ENCODE measurements at places on chromosomes 6 and 20.

DNA sequence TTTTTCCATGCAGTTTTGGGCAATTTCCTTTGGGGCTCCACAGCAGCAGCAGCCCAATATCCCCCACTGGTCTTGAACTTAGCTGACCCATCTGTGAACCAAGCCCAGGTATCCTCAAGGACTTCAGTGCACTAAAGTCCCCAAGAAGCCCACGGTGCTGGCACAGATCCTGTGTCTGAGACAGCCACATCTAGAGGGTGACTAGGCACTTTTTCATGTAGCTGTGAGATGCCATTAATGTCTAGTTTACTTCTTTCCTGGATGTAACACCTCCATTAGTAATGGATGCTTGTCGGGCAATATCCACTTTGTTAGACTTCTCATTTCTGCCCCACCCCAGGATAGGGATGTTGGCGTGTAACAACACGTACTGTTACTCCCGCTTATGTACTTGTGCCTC lies 176.2 kb upstream of the PROKR2 start:
- no peak for DNase-seq

DNA sequence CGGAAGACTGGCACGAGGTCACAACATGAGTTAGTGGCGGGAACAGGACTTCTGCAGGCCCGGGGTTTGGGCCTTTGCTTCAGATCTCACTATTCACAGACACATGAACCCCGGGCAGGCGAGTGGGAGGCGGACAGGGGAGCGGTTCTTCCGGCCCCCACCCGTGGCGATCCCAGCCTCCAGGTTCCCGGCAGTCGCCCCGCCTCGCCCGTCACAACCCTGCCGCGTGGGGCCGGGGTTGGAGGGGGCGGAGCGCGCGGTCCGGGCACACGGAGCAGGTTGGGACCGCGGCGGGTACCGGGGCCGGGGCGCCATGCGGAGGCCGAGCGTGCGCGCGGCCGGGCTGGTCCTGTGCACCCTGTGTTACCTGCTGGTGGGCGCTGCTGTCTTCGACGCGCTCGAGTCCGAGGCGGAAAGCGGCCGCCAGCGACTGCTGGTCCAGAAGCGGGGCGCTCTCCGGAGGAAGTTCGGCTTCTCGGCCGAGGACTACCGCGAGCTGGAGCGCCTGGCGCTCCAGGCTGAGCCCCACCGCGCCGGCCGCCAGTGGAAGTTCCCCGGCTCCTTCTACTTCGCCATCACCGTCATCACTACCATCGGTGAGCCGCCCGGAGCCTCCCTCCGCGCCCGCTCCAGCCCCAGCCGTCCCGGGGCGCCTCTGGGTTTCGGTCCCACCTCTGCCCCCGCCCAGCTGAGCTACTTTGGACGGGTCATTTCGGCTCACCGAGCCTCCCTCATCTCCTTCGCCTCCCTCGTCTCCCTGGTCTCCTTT lies at the start of gene KCNK15:
TSS of gene KCNK15 (plus strand) at position 268 of the 769 bp plus-strand sequence. CDS start at position 314, 46 bp downstream.
- DNase-seq: peak; percentile 67

DNA sequence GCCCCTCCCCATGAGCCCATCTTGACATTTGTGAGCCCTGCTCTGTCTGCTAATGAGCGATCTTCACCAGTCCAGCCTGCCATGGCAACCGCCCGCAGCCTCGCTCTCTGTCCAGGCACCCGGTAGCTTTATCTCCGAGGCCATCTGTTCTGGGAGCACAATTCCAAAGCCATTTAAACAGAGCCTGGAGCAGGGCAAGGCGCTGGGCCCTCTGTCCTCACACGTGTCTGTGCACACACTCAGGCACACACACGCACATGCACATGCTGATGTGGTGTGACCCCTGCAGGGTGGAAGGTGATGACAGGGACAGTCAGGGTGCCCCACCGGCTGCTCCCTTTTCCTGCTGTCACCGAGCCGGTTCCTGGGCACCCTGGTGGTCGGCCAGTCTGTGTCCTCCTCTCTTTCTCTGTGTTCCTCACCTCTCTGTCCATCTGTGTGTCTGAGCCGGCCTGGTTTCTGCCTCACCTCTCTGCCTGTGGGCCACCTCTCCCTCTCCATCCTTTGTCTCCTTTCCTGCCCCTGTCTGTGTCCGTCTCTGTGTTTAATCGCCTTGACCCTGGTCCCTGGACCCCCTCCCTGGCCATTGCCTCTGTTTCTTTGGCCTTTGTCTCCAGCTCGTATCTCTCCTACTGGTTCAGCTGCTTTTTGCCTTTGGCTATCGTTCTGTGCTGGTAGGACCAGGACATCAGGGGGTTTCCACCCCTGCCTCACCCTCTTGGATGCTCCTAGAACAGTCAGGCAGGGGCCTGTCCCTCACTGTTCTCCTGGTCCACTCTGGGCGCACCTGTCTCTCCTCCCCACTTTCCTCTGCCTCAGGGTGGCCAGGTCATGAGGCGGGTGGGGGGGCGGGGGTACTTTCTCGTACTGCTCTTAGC lies 8.8 kb upstream of the MYT1 start:
- no peak for DNase-seq

GRCh38 chr20:62367136-62367632 lies at the start of gene LAMA5:
TSS of gene LAMA5 (minus strand) at chr20:62367312. CDS start at chr20:62367245, 67 bp downstream.
- no peak for DNase-seq

DNA sequence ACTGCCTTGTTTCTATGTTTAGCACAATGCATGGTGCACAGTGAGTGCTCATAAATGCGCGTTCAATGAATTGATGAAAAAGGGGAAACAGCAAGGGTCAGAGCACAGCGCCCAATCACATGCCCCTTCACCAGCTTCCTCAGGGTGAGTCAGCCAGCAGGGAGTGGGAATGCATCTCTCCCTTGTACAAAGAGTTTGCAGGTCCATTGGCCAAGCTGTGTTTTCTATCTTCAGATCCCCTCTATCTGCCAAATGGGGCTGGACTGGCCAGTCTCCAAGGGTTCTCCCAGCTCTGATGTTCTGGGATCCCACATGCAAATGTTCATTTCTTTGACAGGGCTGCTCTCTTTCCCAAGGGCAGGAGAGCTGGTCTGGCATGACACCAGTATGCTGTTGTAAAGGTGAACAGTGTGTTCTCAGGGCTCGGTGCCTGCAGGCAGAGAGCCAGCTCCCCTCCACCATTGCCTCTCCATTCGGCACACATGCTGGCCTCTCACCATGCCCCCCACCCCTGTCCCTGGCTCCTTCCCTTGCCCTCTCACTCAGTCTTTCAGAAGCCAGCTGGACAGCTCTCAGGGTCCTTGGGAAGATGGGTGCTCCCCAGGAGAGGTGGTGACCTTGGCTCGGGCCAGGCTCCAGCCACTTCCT lies 25.0 kb downstream of the ANGPT4 start:
- DNase-seq: no peak

DNA sequence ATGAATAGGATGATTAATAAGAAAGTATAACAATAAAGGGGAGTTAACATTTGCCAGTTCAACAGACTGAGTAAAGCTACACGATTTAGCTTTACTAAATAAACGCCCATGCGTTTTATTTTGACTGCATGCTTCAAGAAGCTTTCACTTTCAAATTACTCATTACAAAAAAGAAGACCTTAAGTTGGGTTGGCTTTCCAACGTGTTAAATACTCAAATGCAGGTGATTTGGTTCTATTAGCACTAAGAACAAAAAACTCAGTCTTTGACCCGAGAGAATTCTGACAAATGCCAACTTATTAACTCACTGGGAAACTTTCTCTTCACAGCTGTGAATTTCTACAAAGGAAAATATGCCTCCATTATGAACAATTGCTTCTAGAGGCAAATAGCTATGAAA lies 24.8 kb downstream of the RNF146 start:
- DNase-seq: no peak
